ENCODE measurements at places on chromosomes 11 and 22.

DNA sequence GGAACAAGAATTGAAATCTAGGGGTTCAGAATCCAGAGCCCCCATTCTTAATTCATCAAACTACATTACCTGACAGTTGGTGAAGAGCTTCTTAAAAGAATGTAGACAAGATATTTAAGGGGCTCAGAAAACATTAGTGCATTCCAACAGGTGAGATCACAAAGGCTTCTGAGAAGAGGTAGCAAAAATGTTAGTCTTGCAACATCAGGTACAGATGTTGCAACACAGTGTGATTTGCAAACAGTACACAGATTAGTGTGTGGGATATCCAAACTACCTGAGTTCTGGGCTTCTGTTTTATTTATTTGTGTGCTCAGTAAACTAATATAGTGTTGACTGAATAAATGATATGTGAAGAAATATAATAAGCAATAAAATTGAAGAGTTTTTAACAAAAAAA lies 11.8 kb downstream of the CASP4 start:
- no peak for DNase-seq

DNA sequence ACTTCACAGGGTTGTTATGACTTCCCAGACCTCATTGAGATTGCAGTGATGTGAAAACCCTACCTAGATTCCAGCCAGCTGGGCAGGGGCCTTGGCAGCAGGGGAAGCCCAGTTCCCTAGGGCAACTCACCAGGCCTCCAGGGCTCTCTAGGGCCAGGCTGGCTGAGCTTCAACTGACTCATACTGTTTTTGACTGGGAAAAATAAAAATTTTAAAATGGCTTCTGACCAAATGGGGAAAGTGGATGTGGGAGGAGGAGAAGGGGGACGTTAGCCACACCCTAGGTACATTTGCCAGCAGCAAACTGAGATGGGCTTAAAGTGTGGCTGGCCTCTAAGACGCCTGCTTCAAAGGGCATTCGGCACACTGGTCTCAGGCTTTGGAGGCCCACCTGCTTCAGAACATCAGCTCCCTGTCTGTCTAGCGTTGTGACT lies 39.0 kb downstream of the BMAL1 start:
- DNase-seq, result no peak

DNA sequence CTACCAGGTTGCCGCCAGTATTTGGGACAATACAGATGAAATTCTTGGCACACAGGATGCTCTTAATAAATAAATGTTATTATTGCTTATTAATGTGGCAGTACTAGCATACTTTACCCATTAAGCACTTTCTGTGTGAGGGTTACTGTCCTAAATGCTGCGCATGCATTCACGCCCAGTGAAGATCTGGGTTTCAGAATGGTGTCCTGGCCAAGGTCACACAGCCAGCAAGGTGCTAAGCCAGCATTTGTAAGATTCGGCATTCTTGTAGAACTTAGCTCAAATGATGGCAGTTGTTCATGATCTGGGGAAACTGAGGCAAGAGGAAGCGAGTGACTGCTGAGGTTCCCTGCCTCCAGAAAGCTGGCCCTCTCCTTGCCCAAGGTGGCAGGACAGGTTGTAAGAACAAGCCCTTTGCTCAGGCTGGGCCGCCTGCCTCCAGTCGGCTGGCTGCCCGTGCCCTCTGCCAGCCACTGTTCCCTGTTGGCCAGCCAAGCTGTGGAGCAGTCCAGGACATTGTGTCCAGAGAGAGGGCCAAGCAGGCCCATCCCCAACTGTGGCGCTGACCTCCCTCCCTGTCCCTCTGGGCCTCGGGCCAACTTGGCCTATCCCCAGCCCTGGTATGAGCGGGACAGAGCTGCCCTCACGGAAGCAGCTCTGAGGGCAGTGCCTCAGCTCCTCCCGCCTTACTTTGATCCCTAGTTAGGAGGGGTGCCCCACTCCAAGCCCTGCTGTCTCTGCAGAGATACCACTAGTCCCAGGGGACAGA lies 28.8 kb downstream of the TOB2 start:
- no peak for DNase-seq

DNA sequence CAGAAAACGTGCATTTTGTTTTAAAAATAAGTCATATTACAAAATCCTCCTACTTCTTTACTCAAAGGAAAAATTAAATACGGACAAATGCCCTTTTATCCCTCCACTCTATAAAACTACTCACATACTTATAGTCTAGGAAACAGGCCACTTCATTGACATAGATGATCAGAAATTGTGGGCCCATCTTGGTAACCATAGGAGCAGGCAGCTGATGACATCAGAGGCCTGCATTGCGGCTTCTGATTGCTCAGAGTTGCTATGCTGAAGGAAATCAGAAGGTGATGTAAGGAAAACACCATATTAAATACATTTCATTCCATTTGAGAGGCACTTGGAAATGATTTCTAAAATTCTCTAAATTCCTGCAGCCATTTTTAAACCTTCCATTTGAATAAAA lies 27.0 kb downstream of the FAM76B start:
- DNase-seq, result no peak

- no peak for DNase-seq
Measured at GRCh38 chr11:8329847-8330361, 66.2 kb upstream of the LMO1 start.

DNA sequence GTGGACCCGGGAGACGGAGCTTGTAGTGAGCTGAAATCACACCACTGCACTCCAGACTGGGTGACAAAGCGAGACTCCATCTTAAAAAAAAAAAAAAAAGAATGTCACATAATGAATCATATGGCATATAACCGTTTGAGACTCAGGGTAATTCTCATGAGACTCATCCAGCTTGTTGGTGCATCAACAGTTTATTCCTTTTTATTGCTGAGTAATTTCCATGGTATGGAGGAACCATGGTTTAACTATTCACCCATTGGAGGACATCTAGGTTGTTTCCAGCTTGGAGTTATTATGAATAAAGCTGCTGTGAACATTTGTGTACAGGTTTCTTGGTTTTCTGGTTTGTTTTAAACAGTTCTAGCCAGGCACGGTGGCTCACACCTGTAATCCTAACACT lies 25.3 kb downstream of the PPARA start:
- DNase-seq, result no peak

DNA sequence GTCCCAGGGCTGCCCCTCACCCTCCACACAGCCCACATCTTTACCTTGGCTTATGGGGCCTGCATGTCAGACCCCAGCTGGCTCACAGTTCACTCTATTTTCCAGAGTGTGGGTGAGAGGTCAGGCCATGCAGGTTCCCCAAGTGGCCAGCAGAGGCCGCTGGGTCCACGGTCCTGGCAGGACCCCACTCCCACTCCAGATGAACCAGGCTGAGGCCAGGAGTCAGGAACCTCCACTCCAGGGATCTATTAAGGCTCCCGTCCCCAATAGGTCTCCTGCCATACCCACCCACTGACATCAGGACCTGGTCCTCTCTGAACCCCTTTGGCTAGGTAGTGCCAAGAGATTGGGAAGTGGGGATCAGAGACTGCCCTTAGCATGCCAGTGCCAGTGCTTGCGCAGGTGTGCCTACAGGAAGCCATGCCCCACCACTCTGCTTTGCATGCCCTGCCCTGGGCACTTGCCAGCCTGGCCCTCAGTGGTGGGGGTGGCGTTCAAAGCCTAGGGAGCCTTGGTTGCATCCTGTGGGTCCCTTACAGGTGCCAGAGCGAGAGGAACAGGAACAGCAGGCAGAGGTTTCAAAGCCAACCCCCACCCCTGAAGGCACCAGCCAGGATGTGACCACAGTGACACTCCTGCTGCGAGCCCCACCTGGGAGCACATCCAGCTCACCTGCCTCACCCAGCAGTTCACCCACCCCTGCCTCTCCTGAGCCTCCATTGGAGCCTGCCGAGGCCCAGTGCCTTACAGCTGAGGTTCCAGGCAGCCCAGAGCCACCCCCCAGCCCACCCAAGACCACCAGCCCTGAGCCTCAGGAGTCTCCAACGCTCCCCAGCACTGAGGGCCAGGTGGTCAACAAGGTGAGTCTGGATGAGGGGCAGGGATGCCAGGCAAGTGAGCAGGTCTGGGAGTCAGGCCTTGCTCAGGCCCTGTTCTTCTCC lies 8.3 kb downstream of the SMTN start:
- peak; percentile 55 for DNase-seq

Measured in CD4-positive, alpha-beta T cell treated with Interleukin-10 for 1 hour (primary cell).